ENCODE measurements at places on chromosomes 1 and 21. TPM values are rescaled to one million over a fixed set of nuclear protein-coding genes. Genes with fewer than 3 reads are reported as not detected.

MMEL1 gene
- total RNA-seq, result 1.8 TPM

GUCA2A gene
- total RNA-seq, result not detected

SH2D1B gene
- not detected for total RNA-seq

SPRR4 gene
- not detected for total RNA-seq

DYNLT5 gene
- not detected for total RNA-seq

PTPRU gene
- total RNA-seq, result 0.16 TPM

TPTE gene
- total RNA-seq, result not detected

FOXD3 gene
- total RNA-seq, result not detected

ACTL8 gene
- total RNA-seq, result not detected

DNA sequence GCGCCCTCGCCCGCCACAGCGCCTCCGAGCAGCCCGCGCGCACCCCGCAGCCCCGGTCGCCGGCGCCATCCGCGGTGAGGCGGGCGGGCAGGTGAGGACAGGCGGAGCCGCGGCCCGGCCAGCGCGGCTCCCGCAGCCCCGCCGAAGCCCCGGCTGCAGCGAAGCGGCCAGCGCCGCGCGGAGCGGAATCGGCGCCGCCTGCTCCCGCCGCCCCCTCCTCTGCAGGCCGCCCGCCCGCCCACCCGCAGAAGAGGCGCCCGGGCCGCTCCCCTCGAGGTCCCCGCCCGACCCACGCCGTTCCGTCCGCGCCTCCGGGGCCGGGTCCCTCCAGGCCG is 1.3 kb downstream of the PRDM16 start:
- DNase-seq, result no peak

- no peak for DNase-seq
Measured at GRCh38 chr1:186566140-186566855, 105.4 kb upstream of the PDC start.

DNA sequence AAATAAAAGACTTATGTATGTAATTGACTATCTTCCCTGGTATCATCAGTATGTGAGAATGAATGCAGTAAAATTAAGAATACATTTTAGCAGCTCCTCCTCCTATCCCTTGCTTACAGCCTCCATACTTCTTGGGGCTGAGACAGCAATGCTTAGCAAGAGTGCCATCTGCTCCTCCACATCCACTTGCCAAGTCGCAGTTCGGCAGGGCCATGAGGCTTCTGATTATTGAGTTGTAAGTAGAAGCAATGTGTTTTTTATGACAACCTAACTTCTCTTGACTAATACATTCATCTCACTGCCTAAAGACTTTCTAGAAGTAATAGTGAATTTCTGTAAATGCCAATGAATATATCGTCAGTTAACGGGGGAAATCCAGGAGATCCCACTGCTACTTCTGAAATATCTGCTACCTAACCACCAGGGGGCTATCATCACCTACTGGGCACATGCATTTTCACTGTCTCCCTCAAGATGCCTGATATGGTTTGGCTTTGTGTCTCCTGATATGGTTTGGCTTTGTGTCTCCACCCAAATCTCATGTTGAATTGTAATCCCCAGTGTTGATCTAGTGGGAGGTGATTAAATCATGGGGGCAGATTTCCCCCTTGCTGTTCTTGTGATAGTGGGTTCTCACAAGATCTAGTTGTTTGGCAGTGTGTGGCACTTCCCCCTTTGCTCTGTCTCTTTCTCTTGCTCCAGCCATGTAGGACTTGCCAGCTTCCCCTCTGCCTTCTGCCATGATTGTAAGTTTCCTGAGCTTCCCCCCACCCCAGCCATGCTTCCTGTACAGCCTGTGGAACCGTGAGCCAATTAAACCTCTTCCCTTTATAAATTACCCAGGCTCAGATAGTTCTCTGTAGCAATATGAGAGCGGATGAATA is 59.6 kb downstream of the EXTL2 start:
- DNase-seq, result no peak

- DNase-seq, result no peak
Measured at GRCh38 chr1:67636146-67636545, 48.9 kb upstream of the GADD45A start.

DNA sequence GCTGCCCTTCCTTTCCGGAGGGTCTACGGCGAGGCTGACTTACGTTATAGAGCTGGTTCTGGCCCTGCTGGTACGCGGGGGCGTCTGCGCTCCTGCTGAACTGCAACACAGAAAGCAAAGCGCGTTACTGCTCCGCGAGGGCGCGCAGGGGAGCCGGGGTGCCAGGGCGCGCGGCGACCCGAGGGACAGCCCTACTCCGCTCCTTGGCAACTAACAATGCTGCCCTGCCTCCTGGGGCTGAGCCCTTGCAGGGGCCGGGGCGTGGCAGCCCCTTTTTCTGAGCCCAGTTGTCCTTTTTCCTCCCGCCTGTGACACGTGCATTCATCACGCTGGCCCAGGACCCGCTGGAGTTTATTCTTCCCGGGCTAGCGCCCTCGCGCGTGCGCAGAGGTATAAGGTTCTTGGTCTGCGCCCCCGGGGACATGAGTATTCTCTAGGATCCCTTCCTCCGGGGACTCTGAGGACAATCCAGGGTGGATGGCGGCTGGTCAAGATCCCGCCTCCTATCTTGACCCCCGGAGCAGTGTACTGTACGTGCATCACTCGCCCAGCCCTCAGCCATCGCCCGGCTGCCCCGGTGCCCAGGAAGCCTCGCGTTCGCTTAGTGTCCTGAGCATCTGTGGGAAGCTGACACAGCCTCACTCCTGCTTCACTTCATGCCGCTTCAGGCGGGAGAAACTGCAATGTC is 78.9 kb downstream of the CD247 start:
- DNase-seq, result no peak

DNA sequence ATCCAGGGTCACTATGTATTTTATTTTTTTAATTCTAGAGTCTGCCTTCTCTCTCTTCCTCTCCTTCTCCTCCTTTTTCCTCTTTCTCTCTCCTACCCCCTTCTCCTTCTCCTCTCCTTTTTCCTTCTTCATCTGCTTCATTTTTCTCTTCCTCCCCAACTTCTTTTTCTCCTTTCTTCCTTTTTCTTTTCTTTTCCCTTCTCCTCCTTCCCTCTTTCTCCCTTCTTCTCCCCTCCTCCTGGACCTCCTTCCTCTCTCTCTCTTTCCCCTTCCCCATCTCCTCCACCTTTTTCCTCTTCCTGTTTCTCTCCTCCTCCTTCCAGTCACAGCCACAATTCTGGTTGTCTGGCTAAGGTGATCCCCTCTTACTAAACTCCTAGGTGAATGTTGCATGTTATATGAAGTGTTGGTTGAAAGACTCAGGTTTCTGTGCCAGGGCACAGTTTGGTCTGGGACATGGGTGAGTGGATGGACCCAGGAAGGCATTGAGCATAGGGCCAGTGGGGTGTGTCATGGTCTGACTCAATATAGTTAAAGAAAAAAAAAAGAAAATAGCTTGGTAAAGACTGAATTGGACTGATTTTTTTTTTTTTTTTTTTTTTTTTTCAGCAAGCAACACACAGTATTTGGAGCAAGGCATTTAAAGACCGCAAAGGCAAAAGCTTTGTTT is 266.9 kb downstream of the TGFB2 start:
- no peak for DNase-seq

GRCh38 chr1:111729271-111729921 is 9.8 kb downstream of the INKA2 start:
- DNase-seq, result no peak

DNA sequence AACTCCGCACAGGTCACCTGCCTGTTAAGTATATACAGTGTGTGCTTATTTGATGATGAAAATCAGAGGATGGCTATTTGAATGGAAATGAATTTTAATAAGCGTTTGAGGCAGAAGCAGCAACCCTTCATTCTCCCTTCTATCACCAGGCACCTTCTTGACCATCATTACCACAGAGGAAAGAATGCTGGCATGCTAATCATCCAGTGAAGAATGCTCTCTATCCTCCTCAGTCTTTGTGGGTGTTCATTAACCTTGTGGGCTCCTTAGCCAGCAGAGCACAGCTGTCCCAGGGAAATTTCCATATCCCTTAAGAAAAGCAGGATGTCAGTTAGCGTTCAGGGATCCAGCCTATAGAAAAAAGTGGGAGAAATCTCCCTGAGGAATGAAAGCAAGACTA is 428.0 kb upstream of the CAMK1G start:
- DNase-seq, result no peak

DNA sequence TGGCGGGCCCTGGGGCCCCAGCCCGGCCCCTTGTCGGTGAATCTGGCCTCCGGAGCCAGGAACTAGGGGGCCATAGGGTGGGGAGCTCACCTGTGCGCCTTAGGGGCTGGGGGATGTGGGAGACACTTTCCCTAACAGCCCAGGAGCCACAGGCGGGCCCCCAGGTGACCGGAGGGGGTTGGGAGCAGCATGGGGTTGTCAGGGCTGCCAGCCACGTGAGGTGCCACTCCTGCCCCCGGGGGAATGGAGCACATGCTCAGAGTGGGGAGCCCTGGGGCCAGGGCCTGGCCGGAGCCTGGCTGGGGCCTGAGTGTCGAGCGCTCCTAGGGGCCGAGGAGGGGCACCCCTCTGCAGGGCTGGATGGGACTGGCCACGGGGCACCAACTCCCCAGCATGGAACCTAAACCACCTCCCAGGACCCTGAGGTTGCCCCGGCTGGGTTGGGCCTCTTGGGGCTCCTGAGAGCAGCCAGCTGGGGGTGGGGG is 19.9 kb downstream of the PRXL2B start:
- no peak for DNase-seq

DNA sequence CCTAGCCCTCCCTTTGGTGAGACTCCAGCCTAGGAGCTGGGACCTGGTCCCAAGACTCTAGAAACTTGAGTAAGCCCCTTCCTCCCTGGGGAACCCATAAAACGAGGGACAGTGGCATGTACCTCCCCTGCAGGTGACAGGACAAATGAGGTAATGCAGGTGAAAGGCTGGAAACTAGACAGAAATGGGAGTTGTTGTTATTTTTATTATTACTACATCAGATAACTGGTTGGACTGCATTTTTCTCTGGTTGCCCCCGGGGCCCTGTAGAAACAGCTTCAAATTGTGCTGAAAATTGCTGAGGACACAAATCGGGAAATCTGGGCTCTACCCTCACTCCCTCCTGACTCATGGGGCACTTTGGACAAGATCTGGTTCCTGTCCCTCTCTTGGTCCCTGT is 132.3 kb upstream of the WNT4 start:
- DNase-seq, result no peak

GRCh38 chr1:200038981-200039848 is 11.7 kb downstream of the NR5A2 start:
- DNase-seq, result no peak

DNA sequence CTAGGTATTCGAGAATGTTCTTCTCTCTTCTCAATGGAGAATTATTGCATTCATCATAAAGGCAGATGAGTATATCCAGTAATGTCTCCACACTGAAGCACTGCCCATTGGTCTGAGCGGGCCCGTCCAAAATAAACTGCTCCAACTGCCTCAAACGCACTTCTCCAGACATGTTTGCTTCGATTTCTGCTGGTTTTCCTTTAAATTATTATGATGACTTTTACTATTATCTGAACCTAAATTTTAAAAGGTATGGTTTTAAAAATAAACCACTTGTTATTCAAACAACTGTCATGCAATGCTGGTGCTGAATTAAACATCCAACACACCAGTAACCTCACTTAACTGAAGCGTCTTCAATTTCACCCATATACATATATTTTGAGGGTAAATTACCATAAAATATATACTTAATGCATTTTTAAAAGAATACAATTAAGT is 1.3 kb downstream of the CDC42BPA start:
- no peak for DNase-seq

DNA sequence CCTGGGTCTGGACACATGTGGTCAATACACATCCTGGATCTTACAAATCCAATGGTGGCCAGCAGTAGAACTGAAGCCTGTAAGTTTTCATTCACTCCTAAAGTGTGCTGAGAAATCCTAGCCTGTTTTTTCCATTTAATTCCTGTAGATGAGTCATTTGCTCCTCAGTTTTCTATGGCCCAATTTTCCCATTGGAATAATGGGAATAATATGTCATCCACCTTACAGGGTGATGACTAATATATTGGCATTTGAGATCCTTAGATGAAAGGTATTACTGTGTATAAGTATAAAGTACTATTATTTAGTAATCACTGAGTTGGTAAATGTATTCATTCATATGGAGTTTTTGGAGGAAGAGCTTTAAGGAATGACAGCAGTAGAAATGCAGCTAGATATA is 89.7 kb upstream of the ADAR start:
- DNase-seq, result no peak

DNA sequence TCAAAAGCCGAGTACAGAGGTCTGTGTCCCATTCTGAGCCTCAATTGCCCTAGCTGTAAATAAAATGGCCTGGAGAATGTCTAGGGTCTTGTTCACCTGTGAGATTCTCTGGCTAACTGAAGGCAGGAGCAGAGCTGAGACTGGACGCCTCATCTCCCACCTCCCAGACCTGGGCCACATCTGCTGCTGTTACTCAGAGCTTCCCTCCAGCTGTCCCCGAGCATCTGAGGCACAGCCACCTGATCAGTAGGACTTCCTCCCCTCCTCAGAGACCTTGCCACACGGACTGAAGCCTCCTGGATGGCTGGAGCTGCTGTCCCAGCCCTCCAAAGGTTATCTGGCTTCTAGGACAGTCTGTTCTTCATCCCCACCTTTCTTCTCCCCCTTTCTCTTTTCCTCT is 62.4 kb downstream of the TMEM53 start:
- no peak for DNase-seq

DNA sequence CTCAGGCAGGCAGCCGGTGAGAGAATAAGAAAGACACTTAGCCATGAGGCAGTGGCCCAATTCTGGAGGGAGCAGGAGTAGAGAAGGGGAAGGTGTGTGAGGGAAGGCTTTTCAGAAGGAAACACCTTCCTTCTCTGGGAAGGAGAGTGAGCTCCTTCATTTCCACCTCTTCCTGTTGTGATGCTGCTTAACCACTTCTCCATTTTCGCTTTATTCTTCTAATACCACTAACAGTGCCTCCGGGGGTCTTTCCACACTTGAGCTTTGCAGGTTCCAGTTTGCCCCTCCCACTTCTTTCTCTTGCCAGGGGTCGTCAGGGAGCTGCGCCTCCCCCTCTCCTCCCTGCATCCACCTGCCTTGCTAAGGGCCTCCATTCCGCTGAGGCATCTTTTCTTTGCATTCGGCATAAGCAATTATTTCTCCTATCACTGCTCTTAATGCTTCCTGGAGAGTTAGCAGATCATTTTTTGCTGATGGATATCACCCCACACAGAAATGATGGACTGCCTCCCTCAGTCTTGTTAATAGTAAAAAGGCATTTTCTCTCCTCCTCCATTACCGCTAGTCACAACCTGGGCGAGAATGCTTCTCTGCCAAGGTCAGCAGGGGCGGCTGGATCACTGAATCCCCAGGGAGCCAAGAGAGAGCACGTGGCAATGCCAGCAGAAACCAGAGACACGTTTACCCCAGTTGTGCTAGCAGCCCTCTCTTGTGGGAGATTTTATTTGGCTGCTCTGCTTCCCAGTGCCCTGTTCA is 74.8 kb downstream of the ELAVL4 start:
- no peak for DNase-seq

Measured in CD4-positive, alpha-beta T cell (primary cell).